ENCODE measurements at places on chromosomes 1 and 21.

GRCh38 chr1:177209357-177209756 is 38.6 kb downstream of the BRINP2 start:
- DNase-seq = peak; percentile 87

DNA sequence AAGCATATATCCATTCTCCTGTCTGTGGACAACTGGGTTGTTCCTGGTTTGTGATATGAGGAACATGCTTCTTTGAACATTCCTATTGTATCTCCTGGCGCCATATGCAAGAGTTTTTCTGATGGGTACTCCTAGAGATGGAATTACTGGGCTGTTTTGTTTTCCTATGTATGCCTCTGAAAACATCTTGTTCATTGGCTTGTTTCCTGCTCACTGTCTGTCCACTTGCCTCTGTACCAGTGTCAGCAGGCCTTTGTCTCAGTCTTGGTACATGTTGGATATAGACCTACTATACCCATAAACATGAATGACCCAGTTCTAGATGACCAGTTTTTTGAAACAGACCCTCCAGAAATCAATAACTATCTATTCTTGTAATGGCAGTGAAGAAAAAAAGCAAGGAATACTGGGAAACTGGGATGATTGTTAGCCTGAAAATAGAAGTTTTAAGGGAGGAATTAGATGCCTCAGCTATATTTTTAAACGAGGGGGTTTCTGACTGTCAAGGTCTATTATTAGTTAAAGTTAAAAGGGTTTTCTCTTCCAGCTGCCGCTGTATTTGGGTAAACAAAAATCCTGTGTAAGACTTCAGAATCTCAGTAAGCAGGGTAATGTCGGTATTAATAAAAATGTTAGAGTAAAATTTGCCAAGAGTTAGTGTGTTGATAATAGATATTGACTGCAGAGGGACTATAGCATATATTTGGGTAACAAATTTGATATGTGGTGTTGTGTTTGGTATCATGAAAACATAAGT is 103.6 kb downstream of the RYR2 start:
- DNase-seq = no peak

GRCh38 chr1:150927624-150928023 is 1.5 kb downstream of the SETDB1 start:
- no peak for DNase-seq

DNA sequence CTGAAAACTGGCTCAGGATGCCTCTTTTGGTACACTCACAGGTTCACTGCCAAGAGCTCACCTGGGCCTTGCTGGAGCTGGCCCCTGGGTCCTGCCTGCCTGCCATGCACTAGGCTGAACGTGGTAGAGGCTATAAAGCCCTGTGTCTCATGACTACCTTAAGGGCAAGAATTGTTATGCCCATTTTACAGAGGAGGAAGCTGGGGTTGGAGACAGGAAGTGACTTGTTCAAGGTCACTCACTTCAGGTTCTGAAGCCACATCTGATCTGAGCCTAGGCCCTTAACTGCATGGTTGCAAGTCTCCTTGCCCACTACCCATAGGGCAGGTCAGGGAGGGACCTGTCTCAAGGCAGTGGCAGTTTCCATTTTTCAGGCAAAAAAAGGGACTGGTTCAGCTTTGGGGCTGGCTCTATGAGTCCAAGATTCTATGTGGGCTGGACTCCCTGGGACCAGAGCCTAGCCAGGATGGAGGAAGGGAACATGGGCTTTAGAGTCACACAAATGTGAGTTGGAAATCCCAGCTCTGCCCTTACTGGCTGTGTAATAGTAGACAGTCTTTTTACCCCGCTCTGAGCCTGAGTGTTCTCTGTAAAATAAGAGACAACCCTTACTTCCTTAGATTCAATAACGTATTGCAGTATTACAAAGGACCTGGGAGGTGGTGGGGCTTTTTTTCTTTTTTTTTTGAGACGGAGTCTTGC is 7.8 kb downstream of the STK40 start:
- DNase-seq = no peak

DNA sequence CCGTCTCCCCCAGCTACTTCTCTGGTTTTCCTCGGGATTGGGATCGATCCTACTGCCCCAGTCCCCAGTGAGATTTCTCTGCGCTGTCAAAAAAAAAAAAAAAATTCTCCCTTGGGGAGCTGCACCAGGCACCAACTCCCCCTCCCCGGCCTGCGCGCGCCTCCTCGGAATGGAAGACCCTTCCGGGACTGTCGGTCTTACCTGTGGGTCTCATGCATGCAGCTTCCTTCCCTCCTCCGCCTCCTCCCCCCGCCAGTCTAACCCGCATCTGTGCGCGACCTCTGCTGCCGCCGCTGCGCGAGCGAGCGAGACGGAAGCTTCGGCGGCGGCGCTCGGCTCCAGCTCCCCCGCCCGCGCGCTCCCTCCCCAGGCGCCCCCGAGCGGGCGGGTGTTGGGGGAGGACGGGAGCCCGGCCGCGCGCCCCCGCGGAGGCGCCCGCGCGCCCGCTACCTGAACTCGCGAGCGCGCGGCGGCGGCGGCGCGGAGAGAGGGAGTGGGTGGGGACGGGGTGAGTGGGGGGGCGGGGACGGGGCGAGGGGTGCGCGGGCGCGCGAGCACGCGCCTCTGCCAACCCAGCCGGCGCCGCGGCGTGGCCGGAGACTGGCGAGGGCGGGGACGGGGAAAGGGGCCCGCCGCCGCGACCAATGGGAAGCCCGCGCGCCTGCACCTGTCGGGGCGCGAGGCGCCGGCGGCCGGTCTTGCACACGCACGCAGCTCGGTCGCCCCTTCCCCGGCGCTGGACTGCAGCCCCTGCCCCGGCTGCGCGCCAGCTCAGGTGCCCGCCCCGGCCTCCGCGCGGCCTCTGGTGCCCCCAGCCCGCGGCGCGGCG is at the start of gene SUSD4:
SUSD4 (minus strand) TSS at position 321 of the 829 bp plus-strand sequence. CDS start 751 bp downstream, outside the sequence.
- peak; percentile 26 for DNase-seq

DNA sequence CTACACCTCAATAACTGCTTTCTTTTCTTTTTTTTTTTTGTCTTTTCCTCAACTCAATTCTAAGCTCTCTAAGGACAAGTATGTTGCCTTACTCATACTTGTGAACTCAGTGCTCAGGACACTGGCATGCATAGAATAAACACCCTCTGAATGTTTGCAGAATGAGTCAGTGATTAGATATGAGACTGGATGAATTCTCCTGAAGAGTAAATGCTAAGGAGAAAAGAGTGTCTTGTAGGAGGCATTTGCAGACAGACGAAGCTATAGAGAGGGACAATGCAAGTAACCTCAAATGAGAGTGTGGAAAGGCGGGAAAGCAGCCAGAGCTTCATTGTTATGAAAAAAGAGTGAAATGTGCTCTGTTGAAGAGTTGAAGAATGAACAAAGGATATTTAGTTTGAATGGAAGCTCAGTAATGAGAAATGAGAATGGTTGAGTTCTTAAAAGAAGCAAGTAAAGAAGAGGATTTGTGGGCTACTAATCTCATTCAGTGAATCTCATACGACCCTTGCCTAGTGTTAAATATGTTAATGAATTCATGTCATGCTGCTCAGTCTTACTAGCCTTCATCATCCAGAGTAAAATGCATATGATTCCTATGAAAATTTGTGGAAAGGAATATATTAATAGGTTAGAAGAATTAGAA is 166.1 kb upstream of the DPYD start:
- peak; percentile 6 for DNase-seq

DNA sequence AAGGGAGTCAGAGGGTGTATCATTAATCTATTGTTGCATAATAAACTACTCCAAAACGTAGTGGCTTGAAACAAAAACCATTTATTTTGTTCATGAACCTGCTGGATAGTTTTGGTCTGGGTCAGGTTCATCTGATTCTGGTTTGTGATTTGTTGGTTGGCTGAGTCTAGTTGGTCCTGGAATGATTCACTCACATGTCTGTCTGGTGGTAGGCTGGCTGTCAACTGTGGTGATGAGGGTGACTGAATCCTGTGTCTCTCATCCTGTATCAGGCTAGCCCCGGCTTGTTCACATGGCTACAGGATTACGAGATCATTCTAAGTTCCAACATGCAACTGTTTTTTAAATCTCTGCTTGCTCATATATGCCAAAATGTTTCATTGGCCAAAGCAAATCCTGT is 22.5 kb upstream of the SIKE1 start:
- no peak for DNase-seq
